Cardiac septum (tissue), 1 donor: ENCODE measurements at places on chromosomes 13 and 19. TPM values are rescaled to one million over a fixed set of nuclear protein-coding genes. Genes with fewer than 3 reads are reported as not detected.
A peak's percentile ranks its signal among the peaks of the same experiment; 100 is the strongest.

CEACAM6 gene
- 0.16 TPM for total RNA-seq

FBL gene
- total RNA-seq, result 64.8 TPM

ZNF428 gene
- 35.6 TPM for total RNA-seq

ADGRE3 gene
- 0.46 TPM for total RNA-seq

PSG3 gene
- total RNA-seq, result not detected

LCP1 gene
- total RNA-seq, result 13.2 TPM

MRI1 gene
- 15.4 TPM for total RNA-seq

KPTN gene
- total RNA-seq, result 5.2 TPM

CFD gene
- total RNA-seq, result 31.0 TPM

PDE4A gene
- 8.2 TPM for total RNA-seq

UBE2L5 gene
- total RNA-seq, result not detected

TMEM38A gene
- total RNA-seq, result 13.1 TPM

CEACAM3 gene
- total RNA-seq, result 0.97 TPM

FBXO27 gene
- total RNA-seq, result 15.3 TPM

GRCh38 chr13:77724092-77724491 is 26.6 kb downstream of the SLAIN1 start:
- no peak for DNase-seq

GRCh38 chr19:33395561-33396550 is 22.3 kb downstream of the CEBPG start:
- DNase-seq, result peak; percentile 74

GRCh38 chr19:11141937-11142527 is 13.6 kb downstream of the SPC24 start:
- DNase-seq, result no peak

DNA sequence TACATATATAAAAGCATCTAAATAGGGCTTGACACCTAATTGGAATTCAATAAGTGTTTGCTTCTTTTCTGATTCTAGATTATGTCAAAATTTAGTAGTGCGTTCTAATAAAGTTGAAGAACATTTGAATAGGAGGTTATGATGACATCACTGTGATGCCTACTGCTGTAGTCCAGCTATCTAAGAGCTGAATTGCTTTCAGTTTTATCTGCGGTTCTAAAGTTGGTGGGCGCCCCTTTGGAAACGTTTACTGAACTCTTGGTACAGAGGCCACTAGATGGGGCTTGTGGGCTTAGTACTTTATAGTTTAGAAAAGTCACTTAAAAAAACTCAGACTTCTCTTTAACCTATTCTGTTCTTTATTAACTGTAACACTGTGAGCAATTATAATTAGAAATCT is 776.9 kb downstream of the GPC5 start:
- DNase-seq, result no peak

DNA sequence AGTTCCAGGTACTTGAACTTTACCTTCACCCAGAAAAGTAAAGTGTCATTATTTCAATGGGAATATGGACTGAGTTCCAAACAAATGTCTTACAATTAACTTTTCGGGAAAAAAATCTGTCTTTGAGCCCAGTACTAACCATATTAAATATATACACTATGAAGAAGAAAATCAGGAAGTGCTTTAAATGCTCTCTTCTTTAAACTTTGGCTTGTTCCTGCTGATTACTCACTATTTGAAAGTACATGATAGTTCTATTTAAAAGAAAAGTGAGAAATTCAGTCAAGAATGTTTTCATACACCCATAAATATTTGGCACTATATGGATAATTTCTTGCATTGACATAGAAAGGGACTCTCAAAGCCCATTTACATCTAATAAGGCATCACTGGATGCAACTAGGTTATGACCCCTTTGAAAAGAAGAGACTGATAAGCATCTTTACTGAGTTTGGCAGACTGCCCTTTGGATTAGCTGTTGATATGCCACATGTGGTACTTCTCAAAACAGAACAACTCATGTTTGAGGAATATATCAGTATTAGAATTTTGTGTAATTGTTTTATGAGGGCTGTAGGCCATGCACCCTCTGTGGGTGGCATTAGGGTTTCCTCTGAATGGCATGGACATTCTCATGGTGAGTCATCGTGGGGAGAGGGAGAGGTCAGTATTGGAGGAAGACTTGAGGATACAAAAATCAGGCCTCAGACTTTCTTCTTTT is 25.0 kb upstream of the VWA8 start:
- DNase-seq, result no peak

DNA sequence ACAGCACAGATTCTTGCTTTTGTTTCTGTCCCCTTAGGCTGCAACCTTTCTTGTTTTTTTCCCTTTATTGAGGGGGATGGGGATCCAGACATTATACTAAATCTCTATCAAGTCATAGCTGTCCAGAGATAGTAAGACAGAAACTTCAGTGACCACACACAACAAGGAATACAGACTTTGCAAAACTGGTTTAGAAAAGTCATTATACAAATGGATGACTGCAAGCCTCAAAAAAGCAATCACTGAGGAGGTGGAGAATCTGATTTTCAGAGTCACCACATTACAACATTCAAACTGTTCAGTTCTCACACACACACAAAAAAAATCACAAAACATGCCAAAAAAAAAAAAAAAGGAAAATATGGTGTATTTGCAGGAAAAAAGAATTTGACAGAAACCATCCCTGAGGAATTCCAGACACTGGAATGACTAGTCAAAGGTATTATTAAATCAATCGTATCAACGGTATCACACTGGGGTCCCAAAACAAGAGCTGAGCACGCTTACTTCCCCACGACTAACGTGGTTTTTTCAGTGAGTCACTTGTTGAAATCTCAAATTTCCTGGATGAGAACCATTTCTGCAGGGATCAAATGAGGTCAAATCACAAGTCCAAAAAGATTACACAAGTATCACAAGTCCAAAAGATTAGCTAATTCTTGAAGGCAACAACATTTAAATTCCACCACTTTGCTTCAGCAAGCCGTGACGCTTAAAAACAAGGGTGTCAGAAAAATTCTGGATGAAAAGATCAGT is 41.2 kb downstream of the USP12 start:
- DNase-seq, result no peak

GRCh38 chr13:113959198-113959597 is 14.7 kb downstream of the C13orf46 start:
- DNase-seq, result no peak

- no peak for DNase-seq
These were observed 144.8 kb downstream of the UFM1 start for GRCh38 chr13:38494445-38494844.

DNA sequence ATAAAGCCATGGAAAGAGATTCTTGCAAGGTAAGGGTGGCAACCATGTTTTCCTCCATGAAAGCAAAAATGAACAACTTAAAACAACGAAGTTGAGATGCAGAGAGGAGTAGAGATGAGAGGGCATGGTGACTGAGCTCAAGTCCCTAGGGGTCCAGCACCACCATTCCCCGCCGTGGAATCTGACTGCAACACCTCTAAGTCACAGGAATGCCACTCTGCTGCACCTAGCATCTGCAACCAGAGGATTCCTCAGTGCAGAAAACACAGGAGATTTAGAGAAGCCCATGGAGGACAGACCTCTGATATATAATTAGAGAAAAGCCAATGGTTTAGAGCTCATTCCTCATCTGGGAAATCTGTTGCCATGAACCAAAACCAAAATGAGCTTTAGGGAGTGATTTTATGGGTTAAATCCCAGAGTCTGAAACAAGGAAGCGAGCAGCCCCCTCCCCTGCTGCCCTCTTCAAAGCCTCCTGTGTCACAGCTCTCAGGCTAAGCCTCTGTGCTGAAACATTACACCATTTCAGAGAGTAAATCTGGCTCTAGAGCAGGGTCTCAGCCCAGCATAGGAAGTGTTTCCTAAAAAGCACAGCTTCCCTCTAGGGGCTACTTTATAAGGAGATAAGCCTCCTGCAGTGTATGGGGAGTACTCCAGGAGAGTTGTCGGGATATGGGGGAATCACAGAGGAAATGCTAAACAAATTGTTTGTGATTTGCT is 1043.6 kb downstream of the UQCRFS1 start:
- DNase-seq, result no peak

- DNase-seq, result peak; percentile 74
These were observed 521 bp upstream of the NUP58 start for GRCh38 chr13:25300861-25301346.

GRCh38 chr13:75360170-75360569 is 121.8 kb downstream of the TBC1D4 start:
- no peak for DNase-seq

DNA sequence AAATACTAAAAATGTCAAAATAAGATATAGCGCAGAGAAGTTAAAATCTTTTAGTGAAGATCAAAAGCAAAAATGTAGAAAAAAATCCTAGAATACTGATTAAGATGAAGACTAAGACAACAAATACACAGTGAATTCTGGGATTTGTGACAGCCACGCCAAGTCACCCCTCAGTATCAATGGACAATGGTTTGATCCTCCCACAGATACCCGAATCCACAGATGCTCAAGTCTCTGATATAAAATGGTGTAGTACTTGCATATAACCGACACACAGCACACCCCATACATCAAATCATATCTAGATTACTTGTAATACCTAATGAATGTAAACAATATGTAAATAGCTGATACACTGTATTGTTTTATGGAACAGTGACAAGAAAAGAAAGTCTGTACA is 5.9 kb downstream of the MIPEP start:
- no peak for DNase-seq

GRCh38 chr19:32453736-32454135 is 48.2 kb downstream of the DPY19L3 start:
- DNase-seq, result no peak

- no peak for DNase-seq
These were observed 16.9 kb upstream of the C1QTNF9 start for GRCh38 chr13:24292481-24292880.

- no peak for DNase-seq
These were observed 129.3 kb upstream of the SERP2 start for GRCh38 chr13:44244288-44244687.

DNA sequence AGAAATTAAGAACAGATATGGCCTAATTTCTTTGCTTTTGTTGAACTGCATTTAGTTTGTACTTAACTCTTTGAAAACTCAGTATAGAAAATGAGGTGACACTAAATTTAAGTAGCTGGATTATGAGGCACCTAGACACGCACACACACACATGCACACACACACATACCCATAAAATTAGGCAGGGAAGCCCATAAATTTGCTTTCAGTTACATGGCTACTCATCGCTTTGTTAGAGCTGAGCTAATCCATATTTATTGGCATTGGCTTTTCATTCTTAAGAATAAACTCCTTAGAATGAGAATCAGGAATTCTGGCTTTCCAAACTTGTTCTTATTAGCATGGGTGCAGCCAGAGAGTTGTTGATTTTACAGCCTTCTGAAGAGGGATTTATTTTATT is 61.7 kb upstream of the MBNL2 start:
- no peak for DNase-seq

- peak; percentile 80 for DNase-seq
These were observed 208.0 kb downstream of the SPRY2 start for GRCh38 chr13:80132741-80133601.

GRCh38 chr13:71621174-71622124 is 245.6 kb downstream of the DACH1 start:
- no peak for DNase-seq

- DNase-seq, result no peak
These were observed 112.8 kb downstream of the DCT start for GRCh38 chr13:94366677-94367076.

GRCh38 chr19:38360351-38360750 is 14.0 kb upstream of the PSMD8 start:
- DNase-seq, result no peak

DNA sequence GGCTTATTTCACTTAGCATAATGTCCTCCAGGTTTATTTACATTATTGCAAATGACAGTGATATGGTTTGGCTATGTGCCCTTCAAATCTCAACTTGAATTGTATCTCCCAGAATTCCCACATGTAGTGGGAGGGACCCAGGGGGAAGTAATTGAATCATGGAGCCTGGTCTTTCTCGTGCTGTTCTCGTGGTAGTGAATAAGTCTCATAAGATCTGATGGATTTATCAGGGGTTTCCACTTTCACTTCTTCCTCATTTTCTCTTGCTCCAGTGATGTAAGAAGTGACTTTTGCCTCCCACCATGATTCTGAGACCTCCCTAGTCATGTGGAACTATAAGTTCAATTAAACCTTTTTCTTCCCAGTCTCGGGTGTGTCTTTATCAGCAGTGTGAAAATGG is 109.6 kb downstream of the VWA8 start:
- DNase-seq, result no peak

DNA sequence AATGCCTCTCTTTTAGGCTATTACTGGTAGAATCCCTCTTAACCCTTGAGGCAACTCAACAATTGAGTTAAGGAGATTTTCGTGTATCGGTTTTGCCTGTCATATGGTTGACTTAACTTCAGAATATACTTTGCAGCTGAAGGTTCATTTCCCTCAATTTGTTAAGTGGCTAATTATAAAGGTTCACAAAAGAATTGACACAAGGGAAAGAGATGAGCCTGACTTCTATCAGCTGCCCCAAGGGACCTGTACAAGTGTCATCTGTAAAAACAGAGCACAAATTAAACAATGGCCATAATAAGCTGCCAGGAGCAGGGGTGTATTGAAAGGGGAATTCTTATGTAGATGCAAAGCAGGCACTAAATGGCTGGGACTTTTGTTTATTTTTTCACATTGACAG is 334.8 kb upstream of the OBI1 start:
- no peak for DNase-seq

- no peak for DNase-seq
These were observed 1.3 kb upstream of the LCP1 start for GRCh38 chr13:46183018-46183946.

DNA sequence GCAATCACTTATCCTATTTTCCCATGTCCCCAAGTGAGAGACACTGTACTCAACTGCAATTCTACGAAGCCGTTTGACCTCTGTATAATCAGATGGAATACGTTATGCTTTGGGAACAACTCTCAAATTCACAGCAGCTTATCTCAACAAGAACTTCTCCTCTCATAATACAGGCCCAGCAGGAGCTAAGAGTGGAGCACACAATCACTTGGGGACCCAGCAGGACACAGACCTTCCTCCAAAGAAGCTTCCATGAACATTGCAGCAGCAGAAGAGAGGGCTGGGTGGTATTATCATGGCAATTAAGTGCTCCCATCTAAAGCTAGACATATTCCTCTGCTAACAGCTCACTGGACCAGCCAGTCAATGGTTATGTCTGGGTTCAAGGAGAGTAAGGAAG is 428.3 kb upstream of the MIR17HG start:
- no peak for DNase-seq

DNA sequence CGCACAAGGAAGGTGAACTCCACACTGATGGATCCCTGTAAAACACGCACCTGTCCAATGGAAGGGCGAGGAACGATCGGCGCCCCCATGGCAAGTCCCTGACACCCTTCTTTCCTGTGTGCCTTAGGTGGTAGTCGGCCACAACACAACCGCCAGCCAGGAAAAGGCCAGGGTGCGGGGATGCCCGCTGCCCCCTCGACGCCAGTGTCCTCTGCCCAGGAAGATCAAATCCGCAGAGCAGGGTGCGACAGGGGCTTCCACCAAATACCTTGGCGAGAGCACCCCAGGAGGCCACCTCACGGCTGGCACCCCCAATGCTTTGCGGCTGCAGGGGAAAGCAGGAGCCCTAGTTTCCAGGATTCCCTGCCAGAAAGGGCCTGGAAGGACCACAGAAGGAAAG is 91.2 kb downstream of the ZNF254 start:
- DNase-seq, result no peak

- no peak for DNase-seq
These were observed 40.2 kb downstream of the SMIM24 start for GRCh38 chr19:3440082-3440481.

GRCh38 chr19:35899547-35900214 is 659 bp downstream of the NFKBID start:
- peak; percentile 93 for DNase-seq

- peak; percentile 65 for DNase-seq
These were observed 48.8 kb downstream of the TSHZ3 start for GRCh38 chr19:31300422-31300821.

- no peak for DNase-seq
These were observed 447.5 kb upstream of the ATXN8OS start for GRCh38 chr13:69660155-69660554.
